ENCODE measurements at places on chromosomes 1 and 21. TPM values are rescaled to one million over a fixed set of nuclear protein-coding genes. Genes with fewer than 3 reads are reported as not detected.

DNA sequence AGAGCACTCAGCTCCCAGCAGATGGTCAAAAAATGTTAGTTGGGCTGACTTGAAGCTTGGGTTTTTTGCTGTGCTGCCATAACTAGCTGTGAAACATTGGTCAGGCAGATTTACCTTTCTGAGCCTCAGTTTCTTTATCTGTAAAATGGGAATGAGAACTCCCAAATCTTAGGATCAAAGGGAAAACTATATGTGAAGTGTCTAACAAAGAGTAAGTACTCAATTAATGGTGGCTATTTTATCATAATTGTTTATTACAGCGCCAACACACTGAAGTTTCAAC lies 164.2 kb upstream of the POU3F1 start:
- no peak overlapping the region for H3K27ac ChIP-seq
- H3K36me3 ChIP-seq = no peaks in the 10 kb centered on the region
- H3K4me1 ChIP-seq = no peaks in the 10 kb centered on the region
- no peak for DNase-seq

- DNase-seq = no peak
- no peak overlapping the region for H3K27ac ChIP-seq
- H3K27me3 ChIP-seq = no peaks in the 10 kb centered on the region
- H3K4me1 ChIP-seq = no peaks in the 10 kb centered on the region
- peaks cover 32% of the 10 kb centered on the region for H3K36me3 ChIP-seq
- no peak overlapping the region for H3K4me3 ChIP-seq
Observed at GRCh38 chr1:176174108-176174507, 33.0 kb downstream of the COP1 start.

YBX1 gene
- total RNA-seq = 1,029 TPM

KRTAP12-2 gene
- total RNA-seq = not detected

Data from H9 (cell line).